ENCODE measurements at places on chromosomes 4 and X.

GRCh38 chr4:55947912-55948725, 626 bp upstream of the CEP135 start:
- DNase-seq: peak; percentile 37

DNA sequence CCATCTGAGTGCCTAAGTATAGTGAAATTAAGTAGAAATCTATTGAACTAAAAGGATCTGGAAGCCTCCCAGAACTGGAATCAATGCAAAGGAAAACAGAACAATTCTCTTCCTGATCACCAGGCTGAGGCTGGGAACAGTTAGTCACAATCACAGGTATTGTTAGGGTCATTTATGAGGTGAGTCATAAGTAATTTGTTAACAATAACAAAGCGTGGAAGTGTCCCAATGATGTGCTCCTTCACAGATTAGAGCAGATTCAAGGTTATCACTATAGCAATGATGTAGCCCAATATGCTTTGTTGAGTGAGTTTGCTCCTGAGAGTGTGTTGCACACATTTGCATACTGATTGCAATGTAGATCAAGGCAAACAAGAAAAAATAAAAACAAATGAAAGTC, 228.1 kb downstream of the ZNF674 start:
- DNase-seq: no peak

DNA sequence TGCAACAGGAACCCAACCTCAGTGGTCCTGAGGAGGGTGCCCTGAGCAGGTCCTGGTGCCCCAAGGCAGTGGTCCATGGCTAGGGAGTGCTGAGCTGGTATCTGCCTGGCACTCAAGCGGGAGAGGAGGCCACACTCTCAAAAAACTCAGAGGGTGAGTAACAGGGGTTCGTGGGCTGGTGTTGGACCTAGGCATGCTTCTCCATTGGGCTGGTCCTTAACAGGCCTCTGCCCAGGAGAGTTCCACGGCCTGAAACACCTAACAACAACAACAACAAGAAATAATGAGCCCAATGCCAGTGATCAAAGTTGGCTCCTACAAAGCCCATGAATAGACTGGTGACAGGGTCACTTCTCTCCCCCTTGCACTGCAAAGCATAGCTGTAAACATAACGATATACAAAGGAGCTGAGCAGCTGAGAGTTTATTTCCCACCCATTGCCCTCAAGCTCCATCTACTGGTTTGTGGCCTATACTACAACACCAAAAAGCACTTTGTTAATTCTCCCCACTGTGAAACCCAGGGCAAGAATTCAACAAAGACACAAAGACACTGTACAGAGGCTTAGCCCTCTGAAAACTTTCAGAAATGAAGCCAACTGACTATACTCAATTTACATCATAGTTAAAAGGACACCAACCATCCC, 736.1 kb upstream of the ADGRL3 start:
- DNase-seq: no peak

- no peak for DNase-seq
Observed at GRCh38 chrX:26375346-26375745, 159.4 kb downstream of the MAGEB5 start.

DNA sequence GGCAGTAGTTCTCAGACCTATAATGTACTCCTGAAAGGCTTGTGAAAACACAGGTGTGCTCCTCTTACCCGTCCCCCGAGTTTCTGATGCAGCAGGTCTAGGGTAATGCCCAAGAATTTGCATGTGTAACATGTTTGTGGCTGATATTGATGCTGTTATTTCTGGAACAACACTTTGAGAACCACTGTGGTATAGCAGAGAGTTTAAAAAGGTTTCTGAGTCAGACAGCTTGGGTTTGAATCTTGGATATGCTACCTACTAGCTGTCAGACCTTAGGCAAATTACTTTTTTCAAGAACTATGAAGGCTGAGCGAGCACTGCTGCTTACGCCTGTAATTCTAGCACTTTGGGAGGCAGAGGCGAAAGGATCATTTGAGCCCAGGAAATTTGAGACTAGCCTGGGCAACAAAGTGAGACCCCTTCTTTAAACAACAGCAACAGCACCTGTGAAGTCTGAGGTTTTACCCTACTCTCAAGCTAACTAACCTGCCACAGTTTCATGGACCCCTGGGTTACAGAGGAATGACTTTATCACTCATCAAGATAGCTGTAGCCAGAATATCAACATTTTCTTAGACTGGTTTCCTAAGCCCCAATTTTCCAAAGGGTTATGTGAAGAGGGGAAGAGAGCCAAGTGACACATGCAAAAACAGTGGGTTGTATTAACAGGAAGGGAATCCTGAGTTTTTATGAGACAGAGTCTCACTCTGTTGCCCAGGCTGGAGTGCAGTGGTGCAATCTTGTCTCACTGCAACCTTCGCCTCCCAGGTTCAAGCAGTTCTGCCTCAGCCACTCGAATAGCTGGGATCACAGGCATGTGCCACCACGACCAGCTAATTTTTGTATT, 5.1 kb downstream of the AFF1 start:
- no peak for DNase-seq

DNA sequence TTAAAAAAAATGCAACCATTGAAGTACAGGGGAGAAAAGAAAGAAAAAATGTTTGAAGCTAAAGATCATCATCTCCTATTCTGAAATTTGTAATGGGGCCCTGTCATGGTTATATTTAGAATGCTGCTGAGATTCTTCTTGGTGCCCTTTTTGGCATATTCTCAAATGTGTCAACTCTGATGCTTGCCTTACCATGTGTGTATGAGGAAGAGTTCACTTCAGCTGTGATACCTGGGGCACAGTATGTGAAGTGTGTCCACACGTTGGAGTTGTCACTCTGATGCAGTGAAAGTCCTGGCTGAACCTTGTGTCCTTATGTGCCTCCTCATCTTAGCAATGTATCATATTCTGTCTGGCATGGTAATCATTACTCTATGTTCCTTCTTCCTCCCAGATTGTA, 377.9 kb downstream of the RAPGEF2 start:
- DNase-seq: no peak

- DNase-seq: no peak
Observed at GRCh38 chr4:7124689-7125442, 57.0 kb upstream of the GRPEL1 start.

GRCh38 chr4:146916479-146917076, 29.1 kb downstream of the TTC29 start:
- DNase-seq: no peak

DNA sequence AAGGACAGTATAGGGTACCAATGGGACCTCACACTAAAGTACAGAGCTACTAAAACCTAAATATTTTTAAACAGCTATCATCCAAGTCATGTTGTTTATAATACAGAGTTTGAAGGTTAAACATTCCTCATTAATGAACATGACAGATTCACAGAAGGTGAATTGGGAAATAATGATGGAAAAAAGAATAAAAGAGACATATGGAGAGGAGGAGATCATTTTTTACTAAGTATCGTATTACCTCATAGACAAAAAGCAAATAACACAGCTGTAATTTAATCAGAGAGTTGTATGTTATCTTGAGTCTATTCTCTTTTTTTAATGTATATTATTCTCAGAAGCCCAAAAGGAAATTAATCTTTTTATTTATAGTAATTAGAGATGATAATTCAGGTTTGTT, 7.9 kb downstream of the PLK4 start:
- DNase-seq: no peak

GRCh38 chr4:25367004-25367621, 9.9 kb upstream of the ANAPC4 start:
- DNase-seq: no peak

DNA sequence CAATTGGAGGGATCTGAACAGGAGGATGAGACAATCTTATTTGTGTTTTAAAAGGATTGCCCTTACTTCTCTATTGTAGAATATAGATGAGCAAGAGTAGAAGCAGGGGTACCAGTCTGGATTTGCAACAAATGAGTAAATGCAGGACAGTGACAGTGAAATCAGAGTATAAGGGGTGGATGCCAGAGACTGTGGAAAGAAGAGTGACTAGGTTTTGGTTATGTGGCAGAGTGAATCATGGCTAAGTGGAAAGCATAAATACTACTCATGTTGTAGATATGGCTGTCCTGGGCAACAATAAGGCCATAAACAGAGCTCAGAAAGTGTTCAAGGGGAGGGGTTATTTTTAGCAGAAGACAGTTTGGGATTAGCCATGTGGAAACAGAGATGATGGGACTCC, 6.0 kb upstream of the VSIG4 start:
- no peak for DNase-seq

GRCh38 chrX:103151799-103152198, 58.9 kb upstream of the NXF3 start:
- DNase-seq: no peak

- no peak for DNase-seq
Observed at GRCh38 chr4:122963216-122963615, 40.8 kb upstream of the NUDT6 start.

- no peak for DNase-seq
Observed at GRCh38 chrX:49122499-49122898, 1.0 kb downstream of the GPKOW start.

GRCh38 chrX:68718443-68718820, 71.0 kb downstream of the STARD8 start:
- no peak for DNase-seq

GRCh38 chr4:4462970-4463369, 76.1 kb downstream of the NSG1 start:
- DNase-seq: no peak

DNA sequence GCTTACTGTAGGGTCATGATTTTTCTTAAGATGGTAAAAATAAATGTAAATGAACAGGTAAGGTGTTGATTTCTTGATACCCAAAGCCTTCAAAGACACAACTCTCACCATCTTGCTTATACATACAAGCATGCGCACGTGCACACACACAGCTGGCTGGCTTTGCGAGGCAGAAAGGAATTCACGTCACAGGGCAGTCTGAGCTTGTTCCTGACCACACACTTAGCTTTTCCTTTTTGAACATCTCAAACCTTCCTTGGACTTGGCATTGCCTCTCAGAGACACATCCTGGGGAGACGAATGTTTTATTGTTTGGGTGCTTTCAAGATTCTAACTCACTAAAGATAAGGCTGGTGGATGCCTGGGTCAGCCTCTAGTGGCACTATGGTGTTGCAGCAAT, 175.0 kb downstream of the NHS start:
- DNase-seq: no peak

GRCh38 chr4:176611381-176611780, 181.3 kb downstream of the VEGFC start:
- no peak for DNase-seq

- DNase-seq: no peak
Observed at GRCh38 chrX:3145716-3146115, 104.4 kb downstream of the ARSF start.

DNA sequence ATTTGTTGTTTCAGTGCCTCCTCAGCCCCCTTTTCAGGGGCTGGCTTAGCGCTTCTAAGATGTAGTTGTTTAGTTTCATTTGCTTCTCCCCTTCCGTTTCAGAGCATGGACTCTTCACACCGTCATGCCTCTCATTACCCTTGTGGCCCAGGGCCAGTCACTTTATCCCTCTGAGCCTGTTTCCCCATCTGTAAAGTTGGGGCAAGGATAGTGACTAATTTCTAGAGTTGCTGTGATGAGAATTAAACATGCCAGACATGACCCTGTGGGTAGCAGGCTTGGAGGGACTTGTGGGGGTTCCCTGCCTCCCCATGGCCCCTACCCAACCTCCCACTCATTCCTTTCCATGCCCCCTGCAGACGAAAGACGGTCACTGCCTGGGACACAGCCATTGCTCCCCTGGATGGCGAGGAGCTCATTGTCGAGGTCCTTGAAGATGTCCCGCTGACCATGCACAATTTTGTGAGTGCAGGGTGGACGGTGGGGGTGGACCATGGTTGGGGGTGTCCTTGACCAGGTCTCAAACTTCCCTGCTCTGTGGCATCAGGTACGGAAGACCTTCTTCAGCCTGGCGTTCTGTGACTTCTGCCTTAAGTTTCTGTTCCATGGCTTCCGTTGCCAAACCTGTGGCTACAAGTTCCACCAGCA, 3.6 kb downstream of the ARAF start:
- DNase-seq: no peak

DNA sequence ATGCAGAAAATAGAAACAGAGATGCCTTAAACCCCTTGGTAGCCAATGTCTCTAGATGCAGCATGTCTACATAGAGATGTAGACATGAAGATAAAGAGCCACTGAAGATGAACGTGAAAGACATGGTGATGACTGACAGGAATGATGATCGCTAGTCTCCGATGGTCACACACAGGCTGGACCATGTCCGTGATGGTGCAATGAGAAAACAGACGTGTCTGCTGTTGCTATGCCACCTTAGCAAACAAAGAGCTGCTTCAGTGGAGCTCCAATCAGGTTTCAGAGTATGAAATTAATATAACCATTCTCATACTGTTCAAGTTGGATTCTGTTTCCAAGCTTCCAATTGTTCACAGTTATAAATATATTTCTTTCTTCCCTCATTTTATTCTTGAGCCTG, 256.5 kb downstream of the CAMK2D start:
- DNase-seq: no peak

GRCh38 chr4:1611501-1611870, 72.6 kb downstream of the FAM53A start:
- no peak for DNase-seq

GRCh38 chr4:113394730-113395530, 345.5 kb downstream of the ANK2 start:
- DNase-seq: peak; percentile 48
